ENCODE measurements at places on chromosomes 6 and 20.

DNA sequence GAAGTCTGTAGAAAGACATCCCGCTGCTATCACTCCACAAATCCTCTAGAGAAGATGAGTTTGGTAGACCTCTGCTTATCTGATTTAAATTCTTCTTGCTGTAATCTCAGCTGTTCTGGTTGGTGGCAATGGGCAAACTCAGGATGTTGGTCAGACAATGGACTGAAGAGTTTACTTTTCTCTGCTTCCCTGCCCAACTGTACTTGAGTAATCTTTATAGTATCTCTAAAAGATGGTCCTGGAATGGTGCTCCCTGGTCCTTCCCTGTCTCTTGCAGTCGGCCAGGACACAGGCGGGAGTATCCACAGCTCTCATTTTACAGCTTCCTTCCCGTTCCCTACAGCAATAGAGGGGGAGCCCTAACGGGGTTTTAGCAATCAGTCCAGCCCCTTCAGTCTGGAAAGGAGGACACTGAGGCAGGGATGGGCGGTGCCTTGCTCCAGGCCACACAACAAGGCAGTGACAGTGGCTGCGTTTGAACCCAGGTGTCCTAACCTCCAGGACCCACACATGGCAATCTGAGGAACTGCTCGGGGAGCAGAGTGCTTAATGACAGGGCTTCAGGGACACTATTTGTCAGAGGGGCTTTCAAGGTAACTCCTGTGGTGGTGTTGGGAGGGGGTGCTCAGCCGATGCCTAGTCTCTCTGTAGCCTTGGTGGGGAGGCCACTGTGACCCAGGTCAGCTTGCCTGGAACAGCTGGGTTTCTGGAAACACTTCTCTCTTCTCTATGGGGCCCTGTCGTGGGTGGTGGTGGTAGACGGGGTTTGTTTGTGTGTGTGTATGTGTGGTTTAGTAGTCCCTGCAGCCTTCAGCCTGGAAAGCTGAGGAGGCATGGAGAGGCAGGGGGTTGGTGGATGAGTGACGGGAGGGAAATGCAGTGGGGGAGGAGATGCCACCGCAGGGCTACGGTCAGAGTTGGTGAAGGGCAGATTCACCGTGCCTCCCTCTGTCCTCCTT, 9.5 kb upstream of the VEGFA start:
- no peak for DNase-seq

DNA sequence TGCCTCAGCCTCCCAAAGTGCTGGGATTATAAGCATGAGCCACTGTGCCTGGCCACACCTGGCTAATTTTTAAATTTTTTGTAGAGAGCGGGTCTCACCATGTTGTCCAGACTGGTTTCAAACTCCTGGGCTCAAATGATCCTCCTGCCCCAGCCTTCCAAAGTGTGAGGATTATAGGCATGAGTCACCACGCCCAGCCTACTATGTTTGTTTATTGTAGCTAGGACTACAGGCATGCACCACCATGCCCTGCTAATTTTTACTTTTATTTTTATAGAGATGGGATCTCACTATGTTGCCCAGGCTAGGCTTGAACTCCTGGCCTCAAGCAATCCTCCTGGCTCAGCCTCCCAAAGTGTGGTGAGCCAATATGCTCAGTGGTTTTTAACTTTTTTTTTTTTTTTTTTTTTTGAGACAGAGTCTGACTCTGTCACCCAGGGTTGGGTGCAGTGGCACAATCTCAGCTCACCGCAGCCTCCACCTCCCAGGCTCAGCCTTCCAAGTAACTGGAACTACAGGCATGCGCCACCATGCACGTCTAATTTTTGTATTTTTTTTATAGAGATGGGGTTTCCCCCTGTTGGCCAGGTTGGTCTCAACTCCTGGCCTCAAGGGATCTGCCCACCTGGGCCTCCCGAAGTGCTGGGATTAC, 12.0 kb upstream of the DDX43 start:
- DNase-seq, result no peak

DNA sequence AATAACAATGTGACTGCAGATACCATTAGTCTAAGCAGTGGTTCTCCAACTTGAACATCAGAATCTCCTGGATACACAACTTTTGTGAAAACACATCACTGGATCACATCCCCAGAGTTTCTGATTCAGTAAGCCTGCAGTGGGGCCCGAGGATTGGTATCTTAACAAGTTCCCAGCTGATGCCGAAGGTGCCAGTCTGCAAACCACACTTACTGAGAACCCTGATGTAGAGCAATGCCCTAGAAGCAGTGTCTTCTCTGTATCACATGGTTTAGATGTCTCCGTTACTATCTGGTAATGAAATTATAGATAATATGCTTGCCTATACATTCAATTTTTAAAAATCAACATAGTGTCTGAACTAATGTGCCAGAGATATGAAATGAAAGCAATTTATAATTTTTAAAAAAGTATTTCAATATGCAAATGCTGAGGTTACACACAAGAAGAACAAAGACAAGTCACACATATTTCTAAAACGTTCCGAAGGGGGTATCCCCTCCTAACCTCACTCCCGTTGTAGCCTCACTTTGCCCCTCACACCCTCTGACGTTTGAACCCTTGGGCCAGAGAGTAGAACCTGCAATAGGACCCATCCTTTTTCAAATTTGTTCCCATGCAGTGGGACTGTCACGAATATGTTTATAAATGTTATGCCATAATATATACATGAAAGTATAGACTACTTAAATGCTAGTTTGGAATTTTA, 115.4 kb upstream of the SAMD5 start:
- DNase-seq, result no peak

- no peak for DNase-seq
Observed at GRCh38 chr6:14100138-14100537, 17.4 kb upstream of the CD83 start.

- DNase-seq, result no peak
Observed at GRCh38 chr20:753136-753535, 15.2 kb downstream of the SLC52A3 start.

GRCh38 chr20:53839423-53840176, 230.8 kb downstream of the BCAS1 start:
- no peak for DNase-seq

DNA sequence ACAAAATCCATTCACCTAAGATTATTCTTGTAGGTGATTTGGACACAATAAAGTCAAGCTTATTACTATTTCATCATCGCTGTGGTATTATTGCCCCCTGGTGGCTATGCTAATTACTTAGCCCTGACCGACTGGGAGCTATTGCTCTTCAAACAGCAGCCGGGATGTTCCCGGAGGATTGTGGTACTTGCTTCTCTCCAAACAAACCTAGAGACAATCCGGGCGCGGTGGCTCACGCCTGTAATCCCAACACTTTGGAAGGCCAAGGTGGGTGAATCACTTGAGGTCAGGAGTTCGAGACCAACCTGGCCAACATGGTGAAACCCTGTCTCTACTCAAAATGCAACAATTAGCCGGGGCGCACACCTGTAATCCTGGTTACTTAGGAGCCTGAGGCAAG, 15.4 kb upstream of the STMND1 start:
- no peak for DNase-seq

- no peak for DNase-seq
Observed at GRCh38 chr6:131949620-131949908, 1.6 kb downstream of the CCN2 start.

- no peak for DNase-seq
Observed at GRCh38 chr20:37230200-37230599, 31.4 kb downstream of the GHRH start.

DNA sequence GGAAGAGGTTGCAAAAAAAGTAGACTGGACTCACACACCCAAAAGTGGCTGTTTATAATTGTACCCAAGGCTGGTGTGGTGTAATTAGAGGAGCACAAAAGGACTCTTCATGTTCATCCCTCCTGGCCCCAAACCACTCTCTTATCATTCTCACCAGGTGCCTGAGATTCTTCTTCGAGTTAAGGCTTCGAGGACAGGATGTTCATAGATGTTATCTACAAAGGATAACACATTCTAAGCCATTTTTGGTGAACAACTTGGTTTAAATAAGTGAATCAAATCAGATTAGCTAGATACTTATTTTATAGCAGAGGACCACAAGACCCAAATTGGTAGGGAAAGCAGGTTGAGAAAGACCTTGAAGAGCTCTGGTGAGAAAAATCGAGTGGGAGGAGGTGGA, 73.1 kb upstream of the SUPT3H start:
- DNase-seq, result no peak

DNA sequence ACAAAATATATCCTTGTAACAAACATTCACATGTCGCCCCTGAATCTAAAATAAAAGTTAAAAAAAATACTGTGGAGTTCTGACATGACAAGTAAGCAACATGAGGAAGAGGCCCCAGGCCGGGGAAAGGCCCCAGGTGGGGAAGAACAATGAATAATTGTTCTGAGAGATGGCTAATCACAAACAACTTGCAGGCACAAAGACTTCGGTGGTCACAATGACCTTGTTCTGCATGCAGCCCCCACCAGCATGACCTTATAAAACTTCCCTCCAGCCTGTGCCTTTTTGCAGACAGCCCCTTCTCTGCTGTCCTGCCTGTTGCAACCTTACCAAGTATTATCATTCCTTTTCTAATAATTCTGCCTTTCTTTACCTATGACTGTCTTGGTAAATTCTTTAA, 95.7 kb upstream of the MYLIP start:
- DNase-seq, result no peak

DNA sequence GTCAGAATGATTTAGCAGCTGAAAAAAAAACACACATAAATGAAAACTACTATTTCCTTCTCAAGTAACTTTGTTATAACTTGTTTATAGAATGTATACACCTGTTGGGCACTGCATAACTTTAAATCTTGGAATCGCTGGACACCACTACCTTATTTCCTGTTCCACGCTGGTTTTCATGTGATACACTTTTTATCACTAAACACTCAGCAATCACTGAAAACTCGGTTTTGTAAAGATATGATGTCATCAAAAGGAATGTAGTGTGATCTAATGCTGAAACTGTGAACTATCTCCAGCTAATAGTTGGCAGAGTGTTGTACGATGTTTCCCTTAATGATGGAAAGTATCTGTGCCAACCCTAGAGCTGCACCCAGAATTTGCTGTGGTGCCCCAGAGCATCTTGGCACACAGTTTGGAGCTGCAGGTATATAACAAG, 127.9 kb downstream of the BACH2 start:
- DNase-seq, result no peak

- DNase-seq, result no peak
Observed at GRCh38 chr6:135191508-135192255, 10.6 kb downstream of the MYB start.

GRCh38 chr20:54088430-54088829, 18.0 kb upstream of the BCAS1 start:
- DNase-seq, result no peak
